ENCODE measurements at places on chromosomes 7 and 10.

DNA sequence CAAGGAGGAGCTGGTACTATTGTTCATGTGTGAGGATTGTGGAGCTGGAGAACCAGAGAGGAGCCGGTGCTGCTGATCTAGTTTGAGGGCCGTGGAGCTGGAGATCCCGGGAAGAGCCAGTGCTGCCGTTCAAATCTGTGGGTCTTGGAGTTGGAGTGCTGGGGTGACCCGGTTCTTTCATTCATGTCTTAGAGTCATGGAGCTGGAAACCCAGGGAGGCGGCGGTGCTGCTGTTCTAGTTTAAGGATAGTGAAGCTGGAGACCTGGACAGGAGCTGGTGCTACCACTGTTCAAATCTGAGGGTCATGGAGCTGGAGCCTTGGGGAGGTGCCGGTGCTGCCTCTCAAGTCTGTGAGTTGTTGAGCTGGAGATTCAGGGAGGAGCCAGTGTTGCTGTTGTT is 88.5 kb upstream of the ZNF479 start:
- no peak for DNase-seq

DNA sequence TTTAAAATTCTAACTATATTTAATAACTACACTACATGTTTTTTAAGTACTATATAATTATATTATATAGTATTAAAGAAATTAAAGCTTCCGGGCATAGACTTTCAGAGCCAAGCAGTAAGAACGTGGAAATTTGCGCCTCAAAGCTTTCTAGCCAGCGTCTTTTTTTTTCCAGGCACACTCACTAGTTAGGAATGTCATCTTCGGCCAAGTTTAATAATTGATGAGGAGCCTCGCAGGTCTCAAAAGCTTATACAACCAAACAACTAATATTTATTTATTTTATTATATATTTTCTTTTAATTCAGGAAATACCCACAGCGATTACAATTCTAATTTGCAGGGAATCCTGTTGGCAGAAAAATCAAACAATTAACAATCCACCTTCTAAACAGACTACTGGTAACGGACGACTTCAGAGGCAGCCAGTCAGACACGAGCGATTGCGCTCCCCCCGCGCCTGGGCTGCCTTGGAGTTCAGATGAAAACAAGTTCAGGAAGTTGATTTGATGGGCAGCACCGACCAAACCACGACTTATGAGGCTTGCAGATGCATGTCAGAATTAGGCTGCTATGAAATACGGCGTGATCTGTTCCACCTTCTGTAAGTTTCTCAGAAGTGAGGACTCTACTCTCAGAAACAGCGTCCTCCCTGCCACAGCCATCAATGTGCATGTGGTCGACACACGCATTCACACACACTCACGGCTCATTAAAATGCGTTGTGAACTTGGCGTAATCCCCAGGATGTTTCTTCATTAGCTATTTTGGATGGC is 431.8 kb upstream of the MGMT start:
- peak; percentile 19 for DNase-seq

DNA sequence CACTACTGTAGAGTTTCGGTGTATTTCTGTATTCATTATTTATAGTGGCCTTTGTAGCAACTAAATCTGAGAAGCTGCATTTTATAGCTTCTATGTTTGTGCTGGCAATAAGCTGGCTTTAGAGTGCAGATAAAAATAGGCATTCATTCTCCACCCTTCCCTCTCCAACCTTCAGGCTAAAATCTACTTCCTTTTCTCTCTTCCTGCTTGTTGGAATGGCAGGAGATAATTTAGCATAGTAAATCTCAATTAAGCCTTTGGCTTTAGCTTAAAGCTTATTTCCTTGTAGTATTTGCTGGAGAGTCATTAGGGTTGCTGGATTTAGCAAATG is 58.5 kb downstream of the CPVL start:
- DNase-seq: no peak

- DNase-seq: no peak
Observed at GRCh38 chr10:26779176-26779860, 81.4 kb downstream of the ABI1 start.

DNA sequence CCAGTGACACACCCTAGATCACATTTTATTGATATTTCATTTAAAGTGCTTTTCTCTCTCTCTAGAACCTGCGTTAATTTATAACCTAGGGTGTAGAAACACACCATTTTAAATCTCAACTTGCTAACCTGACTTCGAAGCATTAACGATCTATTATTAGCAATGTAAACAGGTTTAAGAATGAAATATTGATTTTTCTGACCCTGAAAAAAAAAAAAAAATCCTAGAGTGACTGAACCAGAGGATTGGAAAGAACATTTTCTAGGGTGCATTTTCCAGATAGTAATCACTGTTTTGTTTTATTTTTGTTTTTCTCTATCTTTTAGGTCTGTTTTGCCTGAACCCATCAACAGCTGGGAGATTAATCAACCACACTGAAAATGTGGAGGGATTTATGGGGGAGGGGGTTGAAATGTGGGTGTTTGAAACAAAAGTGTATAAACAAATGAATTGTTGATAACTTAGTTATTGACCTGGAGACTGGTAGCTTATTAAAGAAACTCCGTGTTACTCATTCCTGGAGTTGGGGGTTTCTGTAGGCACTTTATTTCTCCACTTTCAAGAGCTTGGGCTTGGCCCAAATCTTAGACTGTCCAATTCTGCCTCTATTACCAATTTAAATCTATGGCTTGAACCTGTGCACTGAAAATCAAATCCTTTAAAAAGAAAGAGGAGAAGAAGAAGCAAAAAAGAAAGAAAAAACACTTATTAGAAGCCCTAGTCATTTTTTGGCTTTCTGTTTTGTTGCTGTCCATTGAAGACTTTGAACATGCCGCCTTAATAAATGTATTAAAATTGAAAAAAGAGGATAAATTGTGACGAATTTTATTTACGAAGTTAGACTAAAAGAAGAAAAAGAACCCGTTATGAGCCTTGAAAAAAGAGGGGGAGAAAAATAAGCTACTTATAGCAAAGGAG is 2.8 kb downstream of the HOXA2 start:
- DNase-seq: no peak

GRCh38 chr10:11835061-11835460 is 11.9 kb downstream of the PROSER2 start:
- no peak for DNase-seq

DNA sequence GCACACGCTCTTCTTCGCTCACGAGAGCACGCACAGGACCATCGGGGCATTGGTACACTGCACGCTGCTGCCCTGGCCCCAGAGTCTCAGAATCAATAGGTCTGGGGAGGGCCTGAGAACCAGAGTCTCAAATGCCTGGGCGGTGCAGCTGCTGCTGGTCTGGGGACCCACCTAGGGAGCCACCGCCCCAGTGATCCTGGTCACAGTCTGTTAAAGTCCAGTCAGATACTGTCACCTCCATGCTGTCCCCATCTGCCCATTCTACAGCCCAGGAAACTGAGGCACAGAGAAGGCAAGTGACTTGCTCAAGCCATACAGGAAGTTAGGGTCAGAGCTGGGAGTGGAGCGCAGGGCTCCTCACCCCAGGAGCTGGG is 38.0 kb downstream of the ZCCHC24 start:
- no peak for DNase-seq

DNA sequence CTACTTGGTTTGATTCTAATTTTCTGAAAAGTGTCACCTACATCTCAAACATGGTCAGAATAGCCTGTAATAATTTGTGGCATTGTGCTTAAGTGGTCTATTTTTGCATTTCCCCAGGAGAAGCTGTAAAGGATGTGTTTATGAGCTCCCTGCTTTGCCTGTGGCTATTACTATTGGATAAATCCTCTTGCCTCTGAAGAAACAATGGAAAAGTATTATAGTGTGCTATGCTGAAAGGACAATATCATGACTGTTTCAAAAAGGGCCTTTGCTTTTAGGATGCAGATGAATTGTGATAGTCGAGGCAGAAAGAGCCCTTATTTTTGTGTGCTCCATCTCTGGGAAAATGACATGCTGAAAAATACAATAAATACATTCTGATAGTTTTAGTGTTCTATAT is 94.1 kb upstream of the ARMC3 start:
- no peak for DNase-seq

GRCh38 chr10:48600645-48601505 is 4.0 kb downstream of the ARHGAP22 start:
- DNase-seq: no peak

DNA sequence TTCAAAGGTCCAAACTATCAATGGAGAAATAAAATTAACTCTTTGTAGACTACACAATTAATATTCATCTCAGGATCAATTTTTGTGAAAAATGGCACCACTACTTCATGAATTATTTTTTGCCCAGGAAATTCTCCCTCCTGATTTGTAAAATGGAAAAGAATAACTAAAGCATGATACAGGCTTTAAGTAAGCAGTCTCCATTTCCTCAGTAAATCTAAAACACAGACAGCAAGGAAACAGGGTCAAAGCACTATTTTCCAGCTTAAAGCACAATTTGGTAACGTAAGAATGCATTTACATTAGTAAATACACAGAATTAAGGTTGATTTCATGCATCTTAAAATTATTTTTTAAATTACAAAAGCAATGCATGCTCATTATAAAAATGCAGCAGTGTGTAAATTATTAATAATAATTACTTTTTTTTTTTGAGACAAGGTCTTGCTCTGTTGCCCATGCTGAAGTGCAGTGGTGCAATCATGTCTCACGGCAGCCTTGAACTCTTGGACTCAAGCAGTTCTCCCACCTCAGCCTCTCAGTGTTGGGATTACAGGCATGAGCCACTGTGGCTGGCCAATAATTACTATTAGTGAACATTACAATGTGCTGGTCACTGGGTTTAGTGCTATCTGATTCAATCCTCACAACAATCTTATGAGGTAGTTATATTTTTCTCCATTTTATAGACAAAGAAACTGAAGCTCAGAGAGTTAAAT is 26.1 kb upstream of the VCL start:
- DNase-seq: no peak

DNA sequence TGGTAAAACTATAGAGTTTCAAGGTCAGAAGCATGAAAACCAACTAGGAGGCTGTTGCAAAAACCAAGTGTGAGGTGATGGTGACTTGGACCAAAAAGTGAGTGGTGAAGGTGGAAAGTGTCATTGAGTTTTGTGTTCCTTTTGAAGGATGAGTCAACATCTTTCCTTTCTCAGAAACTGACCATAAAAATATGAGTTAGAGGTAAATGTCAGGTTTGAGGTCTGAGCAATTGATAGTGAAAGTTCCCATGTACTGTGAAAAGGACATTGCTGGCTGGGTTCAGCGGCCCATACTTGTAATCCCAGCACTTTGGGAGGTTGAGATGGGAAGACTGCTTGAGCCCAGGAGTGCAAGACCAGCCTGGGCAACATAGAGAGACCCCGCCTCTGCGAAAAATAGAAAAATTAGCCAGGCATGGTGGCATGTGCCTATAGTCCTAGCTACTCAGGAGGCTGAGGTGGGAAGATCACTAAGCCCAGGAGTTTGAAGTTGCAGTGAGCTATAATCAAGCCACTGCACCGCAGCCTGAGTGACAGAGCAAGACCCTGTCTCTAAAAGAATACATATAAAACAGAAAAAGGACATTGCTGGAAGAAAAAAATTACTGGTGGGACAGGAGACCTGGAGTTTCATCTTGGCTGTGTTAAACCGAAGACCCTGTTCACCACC is 89.3 kb upstream of the ARID5B start:
- no peak for DNase-seq

- no peak for DNase-seq
Observed at GRCh38 chr10:93445097-93445960, 36.8 kb downstream of the MYOF start.

GRCh38 chr10:17222329-17222728 is 5.7 kb upstream of the VIM start:
- no peak for DNase-seq

- DNase-seq: no peak
Observed at GRCh38 chr7:92667816-92668535, 77.8 kb upstream of the FAM133B start.

GRCh38 chr7:135213831-135214230 is 2.5 kb upstream of the WDR91 start:
- DNase-seq: no peak

DNA sequence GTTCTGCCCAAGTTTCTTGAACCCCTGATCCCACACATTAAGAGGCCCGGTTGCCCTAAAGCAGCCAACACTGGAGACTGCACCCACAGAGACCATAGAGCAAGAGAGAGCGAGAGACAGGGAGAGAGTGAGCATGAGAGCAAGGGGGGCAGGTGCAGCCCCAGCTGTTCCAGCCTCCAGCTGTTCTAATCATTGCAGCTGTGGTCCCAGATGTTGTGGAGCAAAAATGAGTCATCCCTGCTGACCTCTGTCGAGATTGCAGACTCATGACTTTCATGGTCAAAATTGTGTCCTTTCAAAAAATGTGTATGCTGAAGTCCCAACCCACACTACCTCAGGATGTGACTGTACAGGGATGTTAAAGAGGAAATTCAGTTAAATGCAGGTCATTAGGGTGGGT is 143.9 kb upstream of the FRMD4A start:
- no peak for DNase-seq
